CMK (cell line): ENCODE measurements at places on chromosomes 6 and 20.

- DNase-seq: peak; percentile 83
Measured at GRCh38 chr20:63707558-63708300, at the start of the genes ARFRP1 and ZGPAT. Gene ARFRP1 (minus strand): TSS chr20:63707976. CDS start chr20:63707091, 885 bp downstream. Gene ZGPAT (plus strand): TSS chr20:63708039. CDS start chr20:63708581, 542 bp downstream.

DNA sequence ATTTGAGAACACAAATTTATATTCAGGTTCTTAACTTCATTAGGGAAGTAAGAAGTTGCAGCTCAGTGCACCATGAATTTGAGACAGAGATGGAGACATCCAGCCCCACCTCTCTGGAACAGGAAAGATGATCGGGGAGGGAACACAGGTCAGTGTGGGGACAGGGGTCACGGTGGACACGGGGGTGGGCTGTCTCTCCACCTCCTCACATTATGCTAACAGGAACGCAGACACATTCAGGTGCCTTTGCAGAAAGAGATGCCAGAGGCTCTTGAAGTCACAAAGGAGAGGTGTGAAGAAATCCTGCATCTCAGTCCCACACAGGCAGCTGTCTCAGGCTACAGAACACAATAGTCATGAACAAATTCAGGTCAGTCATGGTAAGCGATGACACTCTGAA lies 3.1 kb downstream of the HLA-C start:
- no peak for DNase-seq

DNA sequence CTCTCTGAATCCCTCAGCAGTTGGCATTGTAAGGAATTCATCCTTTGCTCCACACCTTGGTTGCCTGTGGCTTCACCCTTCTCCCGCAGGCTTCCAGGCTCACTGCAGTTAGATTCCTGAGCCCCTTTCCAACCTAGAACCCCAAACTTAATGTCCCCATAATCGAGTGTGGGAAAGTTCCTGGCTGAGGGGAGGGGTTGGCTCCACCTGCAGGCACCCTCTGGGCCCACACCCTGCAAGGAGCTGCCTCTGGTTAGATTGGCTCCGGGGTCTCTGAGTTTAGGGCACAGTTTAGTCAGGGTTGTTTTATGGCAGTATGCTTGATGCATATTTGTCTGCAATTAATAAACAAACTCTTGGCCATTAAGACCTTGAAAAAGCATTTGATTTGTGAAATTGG lies 63.4 kb downstream of the MTHFD1L start:
- DNase-seq: no peak

DNA sequence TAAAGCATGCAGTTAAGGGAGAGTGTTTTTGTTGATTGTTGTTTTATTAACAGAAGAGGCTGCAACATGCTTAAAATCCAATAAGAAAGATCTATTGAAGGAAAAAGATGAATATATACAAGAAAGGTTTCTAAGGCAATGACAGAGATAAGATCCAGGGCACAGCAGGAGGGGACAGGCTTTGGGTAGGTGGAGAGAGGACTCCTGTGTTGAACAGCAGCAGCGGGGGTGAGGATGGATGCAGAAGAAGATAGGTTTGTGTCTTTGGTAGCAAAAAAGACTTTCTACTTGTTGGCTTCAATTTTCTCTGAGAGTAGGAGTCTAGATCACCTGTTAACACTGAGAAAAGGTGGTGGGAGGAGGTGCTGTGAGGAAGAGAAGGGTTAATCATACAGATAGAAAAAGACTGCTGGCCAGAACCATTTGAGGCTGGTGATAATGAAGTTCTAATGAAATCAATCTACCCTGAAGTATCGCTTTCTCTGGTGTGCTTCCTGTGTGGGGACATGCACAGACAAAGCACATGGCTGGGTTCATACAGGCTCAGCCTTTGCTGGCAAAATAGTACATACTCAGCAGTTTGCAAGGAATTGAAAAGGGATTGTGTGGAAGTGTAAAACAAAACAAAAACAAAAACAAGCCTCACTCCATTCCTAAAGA lies 17.2 kb upstream of the DST start:
- DNase-seq: no peak

GRCh38 chr20:40991181-40991889 lies 37.3 kb upstream of the TOP1 start:
- DNase-seq: no peak

GRCh38 chr20:61387204-61387953 lies 135.3 kb downstream of the CDH4 start:
- DNase-seq: no peak

DNA sequence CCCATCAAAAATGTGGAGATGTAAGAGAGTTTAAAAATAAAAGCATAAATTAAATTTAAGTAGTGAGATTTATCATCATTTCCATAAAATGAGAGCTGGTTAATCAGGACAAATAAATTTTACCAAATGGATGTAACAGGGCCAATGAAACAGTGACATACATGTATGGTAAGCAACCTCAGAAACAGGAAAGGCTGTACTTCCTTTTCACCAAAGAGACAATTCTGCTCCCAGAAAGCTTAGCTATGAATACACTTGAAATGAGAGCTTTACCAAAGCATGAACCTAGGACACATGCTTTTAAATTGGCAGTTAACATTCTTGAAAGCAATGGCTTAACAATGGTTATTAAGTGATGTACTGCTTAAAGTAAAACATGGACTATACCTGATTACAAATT lies 12.1 kb upstream of the UBE2J1 start:
- DNase-seq: no peak

GRCh38 chr6:2982426-2983117 lies 11.2 kb upstream of the SERPINB6 start:
- DNase-seq: no peak

GRCh38 chr6:149990212-149990660 lies 26.5 kb downstream of the ULBP1 start:
- DNase-seq: no peak

GRCh38 chr6:159042826-159043181 lies 2.0 kb downstream of the TAGAP start:
- DNase-seq: no peak

GRCh38 chr20:64205611-64206026 lies 41.4 kb downstream of the MYT1 start:
- DNase-seq: no peak

DNA sequence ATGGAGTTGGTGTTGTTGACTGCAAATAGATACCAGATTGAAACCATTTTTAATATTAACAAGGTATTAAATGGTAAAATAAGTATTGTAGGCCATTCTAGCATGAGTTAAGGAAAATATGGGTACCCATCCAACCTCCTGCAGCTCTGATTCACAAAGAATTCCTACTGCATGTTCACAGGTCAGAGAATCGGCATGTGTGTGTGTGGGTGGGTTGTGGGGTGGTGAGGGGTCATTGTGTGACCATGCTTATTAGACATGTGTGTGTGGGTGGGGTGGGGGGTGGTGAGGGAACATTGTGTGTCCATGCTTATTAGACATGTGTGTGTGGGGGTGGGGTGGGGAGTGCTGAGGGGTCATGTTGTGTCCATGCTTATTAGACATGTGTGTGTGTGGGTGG lies 3.2 kb downstream of the IYD start:
- DNase-seq: no peak

DNA sequence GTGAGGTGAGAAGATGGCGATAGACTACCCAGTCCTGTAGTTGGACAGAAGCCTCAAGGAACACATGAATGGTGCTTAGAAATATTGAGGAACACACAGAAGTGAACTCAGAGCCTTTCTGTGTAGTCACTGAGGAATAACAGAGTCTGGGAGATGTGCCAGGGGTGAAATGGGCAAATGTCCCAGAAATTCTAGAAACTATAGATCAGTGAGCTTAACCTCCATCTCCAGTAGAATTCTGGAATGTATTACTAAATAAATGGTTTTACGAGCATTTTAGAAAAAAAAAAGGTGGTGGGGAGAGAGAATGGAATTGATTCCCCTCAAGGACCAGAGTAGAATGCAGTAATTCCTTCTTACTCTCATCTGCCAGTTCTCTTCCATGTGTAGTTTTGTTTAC lies 380.0 kb downstream of the LMBRD1 start:
- DNase-seq: no peak

- DNase-seq: no peak
Measured at GRCh38 chr6:2739335-2739734, 11.4 kb downstream of the MYLK4 start.

GRCh38 chr20:59214606-59215547 lies 51.3 kb downstream of the ZNF831 start:
- no peak for DNase-seq

GRCh38 chr6:38310061-38310460 lies 329.7 kb downstream of the BTBD9 start:
- no peak for DNase-seq

GRCh38 chr6:120871416-120872261 lies 462.6 kb downstream of the TBC1D32 start:
- DNase-seq: no peak

- no peak for DNase-seq
Measured at GRCh38 chr6:103908898-103909297, 950.8 kb downstream of the HACE1 start.

DNA sequence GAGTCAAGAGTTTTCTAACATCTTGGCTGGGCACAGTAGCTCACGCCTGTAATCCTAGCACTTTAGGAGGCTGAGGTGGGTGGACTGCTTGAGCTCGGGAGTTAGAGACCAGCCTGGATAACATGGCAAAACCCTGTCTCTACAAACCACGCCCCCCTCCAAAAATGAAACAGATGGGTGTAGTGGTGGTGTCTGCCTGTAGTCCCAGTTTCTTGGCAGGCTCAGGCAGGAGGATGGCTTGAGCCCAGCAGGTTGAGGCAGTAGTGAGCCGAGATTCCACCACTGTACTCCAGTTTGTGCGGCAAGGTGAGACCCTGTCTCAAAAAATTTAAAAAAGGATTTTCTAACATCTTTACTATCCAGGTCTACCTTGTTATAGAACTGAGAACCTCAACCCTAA lies 22.0 kb downstream of the FAM8A1 start:
- no peak for DNase-seq

DNA sequence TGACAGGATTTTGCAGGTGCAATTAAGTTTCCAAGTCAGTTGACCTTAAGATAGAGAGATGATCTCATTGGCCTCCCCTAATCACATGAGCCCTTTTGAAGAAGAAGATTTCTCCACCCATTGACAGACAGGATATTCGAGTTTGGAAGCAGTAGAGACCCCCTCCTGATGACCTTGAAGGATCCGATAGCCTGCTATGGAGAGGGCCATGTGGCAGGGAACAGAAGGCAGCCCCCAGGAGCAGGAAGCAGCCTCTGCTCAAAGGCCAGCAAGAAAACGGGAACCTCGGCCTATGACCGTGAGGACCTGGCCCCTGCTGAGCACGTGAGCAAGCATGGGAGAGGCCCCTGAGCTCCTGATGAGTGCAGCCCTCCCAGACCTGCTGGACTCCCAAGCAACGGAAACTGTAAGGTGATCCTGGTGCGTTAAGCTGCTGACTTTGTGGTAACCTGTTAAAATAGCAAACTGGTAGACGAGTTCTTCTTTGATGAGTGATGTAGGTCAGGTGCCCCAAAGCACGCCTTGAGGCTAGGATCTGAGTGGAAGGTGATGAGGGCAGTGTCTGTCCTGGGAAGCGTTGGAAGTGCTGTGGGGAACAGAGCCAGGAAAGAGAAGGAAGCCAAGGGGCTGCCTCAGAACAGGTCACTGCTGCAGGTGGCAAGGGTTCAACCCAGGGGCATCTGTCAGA lies 18.5 kb upstream of the TUBB2A start:
- DNase-seq: no peak

DNA sequence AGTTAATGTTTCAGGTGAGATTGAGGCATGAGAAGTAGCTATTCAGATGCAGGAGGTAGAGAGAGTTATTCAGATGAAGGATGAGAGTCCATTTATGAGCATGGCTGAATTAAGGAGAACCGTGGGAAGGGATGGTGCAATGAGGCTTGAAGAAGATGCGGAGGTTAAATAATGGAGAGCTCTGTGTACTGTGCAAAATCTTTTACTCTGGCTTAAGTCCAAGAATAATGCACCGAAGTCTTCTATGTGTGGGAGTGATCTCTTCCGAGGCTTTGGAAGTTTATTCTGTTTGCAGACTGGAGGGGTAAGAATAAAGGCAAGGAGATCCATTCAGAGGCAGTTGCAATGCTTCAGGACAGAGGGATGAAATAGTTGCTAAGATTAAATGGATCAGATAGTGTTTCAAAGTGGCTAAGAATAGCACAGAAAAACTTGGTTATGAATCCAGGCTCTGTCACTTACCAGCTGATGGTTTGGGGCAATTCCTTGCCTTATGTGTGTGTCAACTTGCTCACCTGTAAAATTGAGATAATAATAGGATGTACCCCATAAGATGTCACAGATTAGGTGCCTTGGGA lies 467.1 kb downstream of the HDGFL1 start:
- no peak for DNase-seq

GRCh38 chr6:162814426-162814973 lies 86.7 kb downstream of the PACRG start:
- DNase-seq: no peak

- no peak for DNase-seq
Measured at GRCh38 chr6:42468273-42468672, 16.5 kb upstream of the TRERF1 start.

DNA sequence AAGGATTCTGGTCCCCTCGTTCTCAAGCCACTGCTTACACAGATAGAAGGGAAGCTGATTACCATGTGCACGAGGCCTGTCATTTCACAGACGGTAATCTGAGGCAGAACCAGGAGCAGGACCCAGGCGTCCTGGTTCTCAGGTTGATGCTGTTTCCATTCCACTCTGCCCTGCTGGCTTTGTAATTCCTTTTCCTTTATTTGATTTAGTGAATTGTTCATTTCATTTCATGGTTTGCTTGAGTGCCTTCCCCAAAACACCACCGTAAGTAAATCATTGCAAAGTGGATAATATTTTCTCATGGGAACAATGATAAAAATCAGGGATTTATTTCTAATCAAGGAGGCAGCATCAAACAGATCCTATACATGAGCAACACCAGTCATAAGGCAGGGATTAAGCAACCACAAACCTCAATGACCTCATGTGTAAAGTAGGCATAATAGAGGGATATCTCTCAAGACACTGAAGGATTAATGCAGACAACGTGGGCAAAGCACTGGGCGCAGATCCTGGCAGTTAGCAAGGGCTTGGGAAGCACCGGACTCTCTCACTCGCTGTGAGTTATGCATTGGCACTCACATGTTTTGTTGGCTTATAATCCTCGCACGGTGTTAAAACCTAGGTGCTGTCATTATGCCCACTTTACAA lies 229.5 kb upstream of the FOXQ1 start:
- no peak for DNase-seq

- no peak for DNase-seq
Measured at GRCh38 chr20:62755817-62756724, 40.2 kb upstream of the MRGBP start.

DNA sequence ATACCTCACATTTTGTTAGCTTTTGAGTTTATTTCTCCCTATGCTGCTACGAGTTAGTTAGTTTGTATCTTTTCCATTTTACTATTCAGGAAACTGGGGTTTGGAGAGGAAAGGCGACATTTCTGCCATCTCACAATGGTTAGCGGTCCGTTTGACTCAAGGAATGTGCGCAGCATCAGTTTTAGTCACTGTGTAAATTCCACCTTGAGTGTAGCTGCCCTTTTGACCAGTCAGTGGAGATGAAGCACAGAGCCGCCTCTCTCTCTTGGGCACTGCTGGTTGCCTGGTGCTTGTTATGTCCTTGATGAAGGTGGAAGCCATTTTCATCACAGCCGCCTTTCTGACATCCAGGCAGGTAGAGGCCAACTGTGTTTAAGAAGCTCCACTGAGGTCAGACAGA lies 185.5 kb downstream of the SCP2D1 start:
- no peak for DNase-seq

- DNase-seq: no peak
Measured at GRCh38 chr20:50415021-50415515, 95.1 kb upstream of the PTPN1 start.

GRCh38 chr6:52394251-52394666 lies 25.9 kb upstream of the EFHC1 start:
- no peak for DNase-seq

GRCh38 chr6:98416027-98416426 lies 418.3 kb upstream of the POU3F2 start:
- no peak for DNase-seq
